ENCODE measurements at places on chromosomes 2 and 18.

DNA sequence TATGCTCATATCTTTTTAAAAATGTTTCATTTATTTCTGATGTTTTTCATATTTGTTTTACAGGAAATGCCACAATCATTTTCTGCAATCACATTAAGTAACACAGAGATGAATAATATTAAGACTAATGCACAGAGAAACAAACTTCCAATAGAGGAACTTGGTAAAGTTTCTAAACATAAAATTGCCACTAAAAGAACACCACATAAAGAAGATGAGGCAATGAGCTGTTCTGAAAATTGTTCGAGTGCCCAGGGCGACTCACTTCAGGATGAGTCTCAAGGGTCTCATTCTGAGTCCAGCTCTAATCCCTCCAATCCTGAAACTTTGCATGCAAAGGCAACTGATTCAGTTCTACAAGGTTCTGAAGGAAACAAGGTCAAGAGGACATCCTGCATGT is 70.4 kb downstream of the APLF start:
- DNase-seq: no peak

- no peak for DNase-seq
These were observed 91.9 kb upstream of the GPC1 start for GRCh38 chr2:240343548-240343947.

- DNase-seq: peak; percentile 83
These were observed at the start of gene CTDP1 for GRCh38 chr18:79679552-79680099. TSS of gene CTDP1 (plus strand) at chr18:79679803. CDS start at chr18:79679948, 145 bp downstream.

GRCh38 chr18:9570255-9570654 is 44.1 kb downstream of the PPP4R1 start:
- no peak for DNase-seq

DNA sequence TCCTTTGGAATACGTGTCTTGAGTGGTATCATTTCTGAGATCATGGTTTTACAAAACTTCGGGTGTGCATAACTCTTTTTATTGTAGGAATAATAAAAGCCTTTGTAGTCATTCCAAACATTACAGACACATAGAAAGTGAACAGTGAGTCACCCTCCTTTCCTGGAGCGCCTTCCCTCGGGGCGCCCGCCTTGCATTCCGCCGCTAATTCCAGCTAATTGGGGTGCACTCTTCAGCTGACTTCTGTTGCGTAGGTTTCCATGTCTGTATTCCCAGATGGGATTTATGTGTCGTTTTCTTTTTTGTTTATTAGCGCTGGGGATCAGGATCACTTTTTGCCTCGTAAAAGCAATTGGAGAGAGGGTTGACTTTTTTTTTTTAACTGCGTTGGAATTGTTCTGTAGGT is 18.7 kb downstream of the SH3BP4 start:
- no peak for DNase-seq

DNA sequence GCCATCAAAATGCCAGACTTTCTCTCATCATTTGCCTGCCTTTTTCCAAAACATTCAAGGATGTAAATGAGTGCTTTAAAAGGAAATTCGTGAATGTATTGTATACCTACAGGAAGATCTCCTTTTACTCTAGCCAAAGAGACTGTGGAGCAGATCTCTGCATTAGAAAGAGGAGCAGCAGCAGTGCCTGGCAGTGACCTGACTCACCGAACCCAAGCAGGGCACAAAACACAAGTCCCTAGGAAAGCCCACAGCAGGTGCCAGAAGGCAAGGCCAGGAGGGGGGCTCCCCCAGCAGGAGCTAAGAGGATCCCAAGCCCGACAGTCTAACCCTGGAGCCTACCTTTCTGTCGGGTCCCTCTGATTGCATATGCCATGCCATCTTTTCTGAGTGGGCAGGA is 47.9 kb downstream of the L3MBTL4 start:
- DNase-seq: no peak

- DNase-seq: no peak
These were observed 119.0 kb upstream of the ZFP36L2 start for GRCh38 chr2:43345391-43345813.

DNA sequence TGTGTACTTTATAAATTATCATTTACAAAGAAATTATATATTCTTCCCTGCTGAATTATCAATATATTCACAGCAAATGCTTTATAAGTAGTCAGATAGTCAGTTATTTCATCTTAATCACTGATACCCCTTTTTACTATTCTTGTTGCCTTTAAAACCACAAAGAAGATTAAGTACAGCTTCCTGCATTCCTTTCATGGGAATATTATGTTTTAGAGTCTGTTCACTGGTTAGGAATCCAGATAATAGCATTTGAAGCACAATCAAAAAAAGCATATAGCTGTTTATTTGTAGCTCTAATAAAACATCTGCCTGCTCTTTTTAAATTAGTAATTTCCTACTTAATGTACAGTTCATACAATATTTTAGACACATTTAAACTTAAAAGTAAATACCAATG is 508.9 kb downstream of the FBXO15 start:
- DNase-seq: no peak

DNA sequence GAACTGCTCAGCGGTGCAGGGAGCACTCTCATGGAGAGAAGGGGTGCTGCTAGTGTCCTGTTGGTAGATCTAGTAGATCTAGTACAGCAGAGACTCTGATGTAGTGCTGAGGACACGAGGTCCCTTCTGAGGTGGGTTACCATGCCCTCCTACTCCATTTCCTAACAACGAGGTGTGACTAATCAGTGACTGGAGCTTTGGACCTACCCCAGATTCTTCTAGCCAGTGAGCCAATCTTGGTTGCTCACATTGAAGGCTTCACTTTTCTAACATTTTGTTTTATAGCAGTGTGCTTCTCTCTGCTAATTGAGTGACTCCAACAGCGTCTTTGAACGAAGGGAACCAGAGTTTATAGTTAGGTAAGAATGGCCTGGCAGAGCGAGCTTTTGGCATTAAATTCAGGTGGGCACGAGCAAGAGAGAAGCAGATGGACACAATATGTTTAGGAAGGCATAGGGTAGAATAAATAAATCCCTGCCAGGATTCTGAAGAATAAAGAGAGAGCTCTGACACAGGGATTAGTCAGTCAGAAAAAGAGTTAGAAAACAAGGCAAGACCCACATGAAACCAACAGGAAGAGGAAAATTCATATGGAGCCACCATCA is 306.0 kb upstream of the RAB12 start:
- DNase-seq: no peak

- no peak for DNase-seq
These were observed 347.0 kb downstream of the ZNF804A start for GRCh38 chr2:184945326-184945725.

DNA sequence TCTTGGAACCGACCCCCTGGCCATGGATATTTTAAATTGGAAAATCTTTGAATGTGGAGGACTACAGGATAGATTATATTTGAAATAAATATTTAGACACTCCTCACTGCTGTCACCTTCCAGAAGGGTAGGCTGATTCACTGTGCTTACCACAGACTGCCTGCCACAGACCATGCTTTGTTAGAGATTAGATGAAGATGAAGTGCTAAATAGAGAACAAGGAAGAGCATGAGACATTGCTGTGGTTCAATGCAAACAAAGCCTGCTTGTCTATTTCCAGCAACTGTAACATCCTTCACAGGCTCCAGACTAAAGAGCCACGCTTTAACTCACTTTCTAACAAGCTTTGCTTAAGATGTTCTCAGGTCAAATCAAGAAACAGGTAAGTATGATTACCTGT is 81.0 kb upstream of the TMEM17 start:
- DNase-seq: no peak

DNA sequence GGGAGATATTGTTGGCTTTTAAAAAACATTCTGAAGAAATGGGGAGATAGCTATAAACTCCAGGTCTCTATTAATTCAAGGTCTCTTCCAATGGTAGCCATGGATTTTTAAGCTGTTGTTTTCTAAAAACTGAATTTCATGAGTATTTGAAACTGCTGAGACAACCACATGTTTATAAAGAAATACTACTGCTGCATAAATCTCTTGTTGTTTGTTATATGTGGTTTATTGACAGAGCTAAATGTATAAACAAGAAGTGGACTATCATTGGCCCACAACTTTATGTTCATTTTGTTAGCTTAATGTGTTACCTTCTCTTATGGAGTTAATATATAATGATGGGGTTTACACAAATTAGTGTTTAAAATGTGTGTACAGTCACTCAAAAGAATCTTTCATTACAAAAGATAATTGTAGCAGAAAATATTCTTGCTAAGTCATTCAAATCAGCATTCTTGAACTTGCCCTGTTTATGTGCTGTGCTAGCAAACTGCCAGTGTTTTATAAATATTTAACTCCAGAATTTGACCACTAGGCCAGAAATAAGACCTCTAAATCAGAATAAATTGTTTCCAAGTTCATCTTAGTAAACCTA is 242.1 kb downstream of the TMX3 start:
- no peak for DNase-seq

GRCh38 chr2:158414538-158414937 is 42.0 kb downstream of the CCDC148 start:
- DNase-seq: no peak

- no peak for DNase-seq
These were observed 1249.6 kb upstream of the FAM98A start for GRCh38 chr2:34848691-34849090.

GRCh38 chr2:54606393-54606958 is 117.0 kb upstream of the EML6 start:
- no peak for DNase-seq

DNA sequence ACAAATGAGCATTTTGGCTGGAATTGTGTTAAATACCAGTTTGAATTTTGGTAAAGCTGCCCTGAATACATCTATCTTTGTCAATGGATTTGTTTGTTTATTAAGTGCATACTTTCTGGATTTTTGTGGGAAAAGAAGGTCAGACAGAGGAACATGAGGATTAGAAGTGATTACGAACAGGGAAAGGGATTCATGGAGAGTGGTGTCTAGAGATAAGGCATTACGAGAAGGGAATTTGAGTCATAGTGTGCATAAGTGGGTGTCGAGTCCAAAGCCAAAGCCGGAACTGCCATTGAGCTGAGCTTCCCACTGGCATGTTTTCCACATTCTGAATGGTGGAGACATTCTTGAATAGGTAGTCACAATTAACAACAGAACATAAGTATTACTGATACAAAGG is 68.9 kb upstream of the EFEMP1 start:
- DNase-seq: no peak

GRCh38 chr2:191299866-191300265 is 54.7 kb downstream of the MYO1B start:
- DNase-seq: no peak

All from omental fat pad (tissue), 4 donors.